Tibial nerve (tissue), 4 donors: ENCODE measurements at places on chromosomes 6 and 20. TPM values are rescaled to one million over a fixed set of nuclear protein-coding genes. Genes with fewer than 3 reads are reported as not detected.

DNA sequence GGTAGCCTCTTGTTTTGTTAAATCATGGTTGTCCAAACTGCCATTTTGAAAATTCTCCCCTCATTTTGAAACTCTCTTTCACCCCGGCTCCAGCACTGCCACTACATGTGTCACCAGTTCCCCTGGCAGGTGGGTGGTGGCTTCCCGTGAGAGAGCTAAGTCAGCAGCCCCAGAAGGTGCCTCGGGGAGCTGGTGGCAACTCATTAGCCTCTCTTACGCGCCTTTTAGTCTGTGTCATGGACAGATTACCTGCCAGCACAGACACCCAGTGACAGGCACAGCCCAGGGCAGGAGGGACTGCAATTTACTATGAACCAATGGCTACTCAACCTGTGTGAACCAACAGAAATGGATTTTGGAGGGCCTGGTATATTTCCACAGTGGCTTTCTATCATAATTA, 147.1 kb upstream of the SASH1 start:
- H3K4me3 ChIP-seq: no peak overlapping the region
- H3K36me3 ChIP-seq: no peaks in the 10 kb centered on the region
- no peaks in the 10 kb centered on the region for H3K4me1 ChIP-seq

GRCh38 chr20:61663521-61664425, 401.9 kb downstream of the TAF4 start:
- H3K4me3 ChIP-seq: no peak overlapping the region
- H3K4me1 ChIP-seq: no peaks in the 10 kb centered on the region
- no peak overlapping the region for H3K27ac ChIP-seq

DNA sequence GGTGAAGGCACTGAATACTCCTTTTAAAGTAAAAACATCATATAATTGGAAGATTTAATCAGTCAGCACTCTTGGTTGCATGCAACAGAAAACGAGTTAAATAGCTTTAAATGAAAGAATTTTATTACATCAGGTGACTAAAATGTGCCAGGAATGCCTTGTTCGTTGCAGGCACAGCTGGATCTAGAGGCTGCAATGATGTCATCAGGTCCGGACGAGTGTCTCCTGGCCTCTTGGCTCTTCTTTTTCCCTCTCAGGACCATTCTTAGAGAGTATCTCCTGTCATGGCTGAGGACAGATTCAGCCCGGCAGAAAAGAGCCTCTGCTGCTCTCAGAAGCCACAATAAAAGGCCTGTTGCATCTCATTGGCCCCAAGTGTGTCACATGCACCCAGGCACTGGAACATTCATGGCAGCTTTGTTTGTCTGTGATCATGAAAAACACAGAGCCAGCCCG, 510.7 kb upstream of the SULF2 start:
- no peak overlapping the region for H3K4me3 ChIP-seq
- H3K27me3 ChIP-seq: no peaks in the 10 kb centered on the region
- DNase-seq: no peak
- H3K4me1 ChIP-seq: peaks cover 7% of the 10 kb centered on the region

Gene OR12D3
- not detected for total RNA-seq

Gene TRIM31
- not detected for total RNA-seq

Gene DTD1
- 37.8 TPM for total RNA-seq
